ENCODE measurements at places on chromosomes 13 and 19.

- no peak for DNase-seq
Observed at GRCh38 chr13:86313421-86313820, 514.2 kb upstream of the SLITRK6 start.

- DNase-seq = no peak
Observed at GRCh38 chr13:113620036-113620796, 35.7 kb downstream of the TFDP1 start.

GRCh38 chr19:45424191-45425058 lies 708 bp upstream of the ERCC1 start:
- DNase-seq = peak; percentile 50

DNA sequence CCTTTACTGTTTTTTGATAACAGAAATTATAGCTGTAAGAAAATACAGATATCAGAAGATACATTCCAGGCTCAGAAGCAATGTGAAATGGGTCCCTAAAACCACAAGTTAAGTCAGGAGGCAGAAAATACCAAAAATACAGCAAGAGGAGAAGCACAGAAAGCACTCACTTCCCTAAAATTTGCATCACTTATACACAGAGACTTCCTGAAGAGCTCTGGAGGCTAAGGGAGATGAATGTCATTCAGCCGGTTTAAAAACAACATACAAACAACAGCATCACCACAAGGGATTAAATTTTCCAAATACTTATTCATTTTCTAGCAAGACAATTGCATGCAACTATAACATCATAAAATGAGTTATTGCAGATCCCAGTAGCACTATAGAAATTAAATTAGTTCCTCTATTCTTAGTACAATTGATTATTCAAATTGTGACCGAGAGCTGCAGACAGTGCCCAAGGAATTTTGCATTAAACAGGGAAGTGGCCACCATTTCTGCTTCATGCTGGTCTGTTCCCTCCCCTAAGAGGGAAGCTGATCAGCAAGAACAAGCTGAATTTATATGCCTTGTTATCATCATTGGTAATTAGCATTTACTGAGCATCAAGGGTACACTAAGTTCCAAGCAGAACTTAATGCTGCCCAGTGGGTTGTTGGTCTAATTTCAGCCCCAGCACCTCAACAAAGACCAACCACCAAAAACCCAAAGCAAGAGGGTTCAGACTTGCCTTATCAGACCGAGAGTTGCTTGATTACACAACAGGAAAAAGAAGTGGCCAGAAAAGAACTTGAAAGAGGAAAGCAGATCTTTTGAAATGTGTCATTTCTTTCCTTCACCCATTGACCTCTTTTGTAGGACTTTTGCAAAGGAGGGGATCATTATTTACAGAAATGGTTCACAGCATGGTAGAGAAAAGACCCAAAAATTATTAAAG lies 140.7 kb downstream of the KCTD12 start:
- DNase-seq = no peak

DNA sequence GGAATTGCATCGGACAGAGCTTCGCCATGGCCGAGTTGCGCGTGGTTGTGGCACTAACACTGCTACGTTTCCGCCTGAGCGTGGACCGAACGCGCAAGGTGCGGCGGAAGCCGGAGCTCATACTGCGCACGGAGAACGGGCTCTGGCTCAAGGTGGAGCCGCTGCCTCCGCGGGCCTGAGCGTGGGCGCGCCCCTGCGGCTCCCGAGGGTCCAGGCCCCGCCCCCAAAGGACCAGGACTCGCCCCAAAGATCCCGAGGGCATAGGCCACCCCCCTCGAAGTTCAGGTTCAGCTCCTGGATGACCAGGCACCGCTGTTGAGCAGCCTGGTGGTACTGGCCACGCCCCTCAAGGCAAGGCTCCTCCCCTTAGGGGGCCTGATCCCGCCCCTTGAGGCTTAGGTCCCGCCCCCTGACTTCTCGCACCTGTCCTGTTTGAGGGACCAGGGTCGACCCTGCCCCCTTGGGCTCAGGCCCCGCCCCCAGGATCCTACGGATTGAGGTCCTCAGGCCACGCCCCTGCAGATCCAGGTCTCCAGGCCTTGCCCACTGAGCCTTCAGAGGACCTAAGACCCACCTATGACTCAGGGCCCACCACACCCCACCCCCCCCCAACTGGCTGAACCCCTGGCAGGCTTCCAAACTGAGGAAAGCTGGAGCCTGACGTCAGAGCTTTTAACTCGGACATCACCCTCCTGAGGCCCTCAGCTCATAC lies 43.1 kb downstream of the CYP4F22 start:
- DNase-seq = no peak

DNA sequence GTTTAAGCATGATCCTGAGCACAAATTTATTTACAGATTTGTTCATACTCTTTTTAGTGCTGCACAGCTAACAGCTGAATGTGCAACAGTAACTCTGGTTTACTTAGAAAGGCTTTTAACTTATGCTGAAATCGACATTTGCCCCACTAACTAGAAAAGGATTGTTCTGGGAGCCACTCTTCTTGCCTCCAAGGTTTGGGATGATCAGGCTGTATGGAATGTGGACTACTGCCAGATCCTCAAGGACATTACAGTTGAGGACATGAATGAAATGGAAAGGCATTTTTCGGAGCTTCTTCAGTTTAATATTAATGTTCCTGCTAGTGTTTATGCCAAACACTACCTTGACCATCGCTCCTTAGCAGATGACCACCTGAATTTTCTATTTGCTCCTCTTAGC lies 16.0 kb downstream of the ZNF100 start:
- DNase-seq = no peak

- DNase-seq = no peak
Observed at GRCh38 chr19:7187605-7188339, 106.4 kb downstream of the INSR start.

- DNase-seq = no peak
Observed at GRCh38 chr13:34216256-34216655, 398.3 kb downstream of the RFC3 start.

- no peak for DNase-seq
Observed at GRCh38 chr19:48646722-48647216, 782 bp upstream of the CA11 start.

DNA sequence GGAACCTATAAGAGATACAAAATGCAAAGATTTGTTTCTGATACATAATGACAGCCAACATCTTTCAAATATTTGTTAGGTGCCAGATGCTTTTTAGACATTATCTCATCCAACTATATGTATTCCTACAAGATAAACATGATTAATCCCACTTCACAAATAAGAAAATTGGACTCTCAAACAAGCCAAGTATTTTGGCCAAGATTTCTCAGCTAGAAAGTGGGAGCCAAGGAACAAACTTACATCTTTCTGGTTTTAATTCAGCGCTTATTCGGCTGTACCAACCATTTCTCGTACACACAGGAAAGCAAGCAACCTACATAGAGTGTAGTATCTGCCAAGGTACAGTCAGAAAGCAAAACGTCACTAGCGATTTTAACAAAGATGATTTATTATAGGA lies 85.7 kb upstream of the SERP2 start:
- no peak for DNase-seq

GRCh38 chr19:47542030-47542475 lies 27.2 kb upstream of the NAPA start:
- DNase-seq = no peak

- DNase-seq = no peak
Observed at GRCh38 chr13:90352763-90353162, 994.7 kb upstream of the MIR17HG start.

- DNase-seq = no peak
Observed at GRCh38 chr19:45498411-45499195, at the start of gene PPM1N. TSS of gene PPM1N (plus strand) at chr19:45498443. CDS start at chr19:45498473, 30 bp downstream.

DNA sequence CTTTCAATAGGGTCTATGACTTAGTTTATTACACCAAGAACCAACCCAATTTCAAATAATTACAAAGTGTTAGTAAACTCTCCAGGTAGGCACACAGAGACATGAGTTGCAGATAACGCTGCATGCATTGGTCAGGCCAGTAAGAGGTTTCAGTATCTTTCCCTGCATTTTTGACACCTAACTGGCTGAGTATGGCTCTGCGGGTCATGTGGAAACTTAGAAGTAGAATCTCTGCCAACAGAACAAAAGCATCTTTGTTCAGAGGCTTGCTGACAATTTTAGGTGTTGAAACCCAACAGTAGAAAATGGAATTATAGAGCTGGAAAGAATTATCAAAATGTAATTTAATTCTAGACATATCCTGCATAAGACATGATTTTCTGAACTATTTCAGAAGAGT lies 25.3 kb downstream of the HTR2A start:
- no peak for DNase-seq

DNA sequence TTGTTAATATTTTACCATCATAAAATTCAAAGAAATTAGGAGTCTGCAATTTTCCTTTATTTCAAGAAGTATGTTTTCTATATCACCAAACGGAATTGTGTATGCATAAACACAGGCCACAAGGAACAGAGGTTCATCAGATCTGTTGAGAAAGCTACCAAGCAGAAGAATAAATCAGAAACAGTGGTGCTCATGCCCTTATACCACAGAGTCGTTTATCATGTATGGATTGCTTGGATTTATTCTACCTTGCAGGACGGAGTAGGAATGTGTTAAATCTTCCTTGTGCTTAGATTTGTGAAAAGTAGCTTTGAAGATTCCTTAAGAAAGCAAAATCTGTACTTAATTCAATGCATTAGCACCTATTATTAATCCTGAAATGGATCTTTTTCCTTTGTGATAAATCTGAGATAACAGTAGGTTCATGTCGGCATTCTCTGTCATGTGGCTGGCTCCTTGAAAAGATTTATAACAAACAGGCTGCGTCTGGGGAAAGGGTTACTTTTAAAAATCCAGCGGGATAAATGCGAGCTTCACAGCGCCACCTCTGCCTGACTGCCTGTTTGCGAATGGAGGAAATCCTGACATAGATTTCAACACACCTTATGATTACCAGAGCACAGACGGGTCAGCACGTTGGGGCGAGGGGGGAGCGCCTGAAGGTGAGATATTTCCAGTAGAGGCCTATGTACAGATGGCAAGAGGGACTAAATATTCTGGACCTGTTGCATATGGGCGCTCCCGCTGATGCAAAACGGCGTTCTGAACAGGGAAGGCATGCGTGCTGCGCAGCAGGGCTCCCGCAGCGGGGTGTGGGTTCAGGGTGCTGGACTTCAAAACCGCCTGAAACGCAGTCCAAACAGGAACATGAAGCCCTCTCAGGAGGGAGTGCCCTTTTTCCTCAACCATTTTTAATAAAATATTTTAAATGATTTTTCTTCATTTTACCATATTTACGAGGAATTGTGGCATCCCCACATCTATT lies 445.5 kb upstream of the SGCG start:
- DNase-seq = no peak

DNA sequence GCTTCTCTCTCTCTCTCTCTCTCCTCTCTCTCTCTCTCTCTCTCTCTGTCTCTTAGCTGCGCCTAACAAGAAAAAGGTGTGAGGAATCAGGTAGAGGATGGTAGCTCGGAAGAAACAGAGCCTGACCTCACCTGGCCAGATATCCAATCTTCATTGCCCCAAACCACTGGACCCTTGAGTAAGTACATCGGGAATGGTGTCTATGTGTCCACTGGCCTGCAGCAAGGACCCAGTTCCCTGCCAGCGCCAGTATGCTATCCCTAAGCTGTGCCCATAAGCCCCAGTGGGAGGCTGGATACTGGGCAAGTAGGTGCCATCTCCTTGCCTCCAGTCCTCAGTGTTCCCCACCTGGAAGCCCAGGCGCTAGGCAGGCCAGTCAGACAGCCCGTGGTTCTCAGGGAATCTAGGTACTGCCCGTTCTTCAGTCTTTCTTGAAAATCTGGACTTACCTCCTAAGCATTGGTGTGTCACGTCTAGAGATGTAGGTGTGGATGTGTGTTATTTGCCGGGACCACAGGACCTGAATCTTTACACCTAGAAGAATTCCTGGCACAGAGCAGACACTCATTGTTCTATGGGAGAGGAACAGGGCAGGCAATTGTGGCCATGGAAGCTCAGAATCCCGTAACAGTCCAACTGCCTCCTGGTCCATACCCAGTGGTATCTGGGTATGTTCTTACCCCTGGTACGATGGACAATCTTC lies 7.3 kb downstream of the URAD start:
- no peak for DNase-seq

DNA sequence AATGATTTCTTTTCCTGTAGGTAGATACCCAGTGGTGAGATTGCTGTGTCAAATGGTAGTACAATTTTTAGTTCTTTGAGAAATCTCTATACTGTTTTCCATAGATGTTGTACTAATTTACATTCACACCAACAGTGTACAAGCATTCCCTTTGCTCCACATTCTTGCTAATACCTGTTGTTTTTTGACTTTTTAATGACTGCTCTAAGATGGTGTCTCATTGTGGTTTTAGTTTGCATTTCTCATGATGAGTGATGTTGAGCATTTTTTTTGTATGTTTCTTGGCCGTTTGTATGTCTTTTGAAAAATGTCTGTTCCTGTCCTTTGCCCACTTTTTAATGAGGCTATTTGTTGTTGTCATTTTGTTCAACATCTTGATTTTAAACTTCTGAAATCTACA lies 103.3 kb downstream of the DGKH start:
- no peak for DNase-seq

DNA sequence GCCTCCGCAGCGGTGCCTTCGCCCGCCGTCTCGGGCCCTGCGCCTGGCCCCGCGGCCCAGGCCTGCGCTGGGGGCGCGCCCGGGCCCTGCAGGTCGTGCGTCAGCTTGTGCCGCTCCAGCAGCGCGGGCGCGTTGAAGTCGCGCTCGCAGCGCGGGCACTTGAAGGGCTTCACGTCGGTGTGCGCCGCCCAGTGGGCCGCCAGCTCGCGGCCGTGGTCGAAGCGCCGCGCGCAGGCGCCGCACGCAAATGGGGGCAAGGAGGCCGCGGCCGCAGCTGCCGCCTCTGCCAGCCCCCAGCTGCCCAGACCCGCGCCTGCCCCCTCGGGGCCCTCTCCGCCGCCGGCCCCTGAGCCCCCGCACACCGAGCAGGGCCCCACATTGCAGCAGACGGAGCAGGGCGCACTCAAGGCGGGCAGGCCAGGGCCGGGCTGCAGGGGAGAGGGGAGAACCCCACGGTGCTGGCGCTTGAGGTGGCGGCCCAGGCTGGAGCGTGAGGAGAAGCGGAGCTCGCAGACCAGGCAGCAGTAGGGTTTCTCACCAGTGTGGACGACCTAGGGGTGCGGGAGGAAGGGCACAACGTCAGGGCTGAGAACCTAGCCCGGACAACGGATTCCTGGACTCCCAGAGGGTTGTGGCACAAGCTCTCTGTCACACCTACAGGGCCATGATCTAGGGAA lies 6.1 kb downstream of the FIZ1 start:
- no peak for DNase-seq

DNA sequence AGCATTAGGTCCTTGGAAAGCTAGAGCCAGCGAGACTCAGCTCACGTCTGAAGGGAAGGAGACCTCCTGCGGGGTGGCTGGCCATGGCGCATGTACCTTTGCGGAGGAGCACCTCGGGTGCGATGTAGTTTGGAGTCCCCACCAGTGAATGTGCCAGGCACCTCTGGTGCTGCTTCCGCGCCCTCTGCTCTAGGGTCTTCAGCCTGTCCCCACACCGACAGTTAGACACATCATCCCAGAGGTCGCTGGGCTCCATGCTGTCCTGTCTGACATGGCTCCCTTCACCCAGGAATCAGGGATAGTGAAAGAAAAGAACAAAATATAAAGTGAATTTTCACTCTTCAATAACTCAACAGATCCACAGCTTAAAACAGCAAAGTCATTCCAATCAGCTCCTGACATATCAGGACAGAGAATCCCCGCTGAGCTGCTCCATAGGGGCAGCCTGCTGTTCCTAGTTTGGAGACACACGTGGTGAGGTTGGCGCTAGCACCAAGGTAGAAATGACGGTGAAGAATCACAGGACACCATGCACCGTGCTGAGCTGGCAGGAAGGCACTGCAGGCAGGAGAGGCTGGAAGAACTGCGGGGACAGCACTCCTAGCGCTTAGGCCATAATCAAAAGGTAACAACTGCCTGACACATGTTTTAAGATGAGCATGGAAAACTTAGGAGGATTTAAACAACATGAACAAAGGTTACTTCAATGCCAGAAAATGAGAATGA lies 79.0 kb upstream of the XPO4 start:
- no peak for DNase-seq

- DNase-seq = no peak
Observed at GRCh38 chr19:44822177-44822576, 13.3 kb downstream of the BCAM start.

Data from MM.1S (cell line).